ENCODE measurements at places on chromosomes 6 and 20.

DNA sequence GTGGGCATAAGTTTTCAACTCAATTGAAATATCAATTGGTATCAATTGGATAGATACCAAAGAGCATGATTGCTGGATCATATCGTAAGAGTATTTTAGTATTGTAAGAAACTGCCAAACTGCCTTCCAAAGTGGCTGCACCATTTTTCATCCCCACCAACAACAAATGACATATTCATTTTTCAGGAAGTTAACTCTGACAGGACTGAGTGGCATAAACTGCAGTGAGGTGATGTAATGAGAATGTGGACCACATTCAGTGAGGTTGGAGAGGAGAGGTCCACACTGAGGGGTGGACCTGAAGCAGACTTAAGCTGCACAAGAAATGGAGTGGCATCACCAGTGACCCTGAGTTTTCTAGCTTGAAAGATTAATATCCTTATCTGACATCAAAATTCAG lies 11.6 kb upstream of the CALHM6 start:
- DNase-seq: no peak

DNA sequence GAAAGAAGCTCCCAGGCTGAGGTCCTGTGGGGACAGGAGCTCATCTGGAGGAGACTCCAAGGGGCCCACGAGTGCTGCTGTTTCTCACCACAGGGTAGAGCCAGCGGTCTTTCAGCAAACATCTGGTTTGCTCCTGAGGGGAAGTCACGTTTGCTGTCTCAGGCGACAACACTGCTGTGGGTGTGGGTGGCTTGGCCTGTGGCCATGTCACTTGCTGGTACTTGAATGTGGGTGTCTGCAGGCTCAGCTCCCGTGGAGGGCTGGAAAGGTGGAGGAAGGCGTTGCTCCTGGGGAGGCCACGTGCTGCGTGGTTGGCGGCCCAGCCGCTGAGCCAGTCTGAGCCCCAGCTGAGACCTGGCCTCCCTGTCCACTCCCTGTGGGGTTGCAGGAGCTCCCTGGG lies 52.8 kb upstream of the MPC1 start:
- no peak for DNase-seq

DNA sequence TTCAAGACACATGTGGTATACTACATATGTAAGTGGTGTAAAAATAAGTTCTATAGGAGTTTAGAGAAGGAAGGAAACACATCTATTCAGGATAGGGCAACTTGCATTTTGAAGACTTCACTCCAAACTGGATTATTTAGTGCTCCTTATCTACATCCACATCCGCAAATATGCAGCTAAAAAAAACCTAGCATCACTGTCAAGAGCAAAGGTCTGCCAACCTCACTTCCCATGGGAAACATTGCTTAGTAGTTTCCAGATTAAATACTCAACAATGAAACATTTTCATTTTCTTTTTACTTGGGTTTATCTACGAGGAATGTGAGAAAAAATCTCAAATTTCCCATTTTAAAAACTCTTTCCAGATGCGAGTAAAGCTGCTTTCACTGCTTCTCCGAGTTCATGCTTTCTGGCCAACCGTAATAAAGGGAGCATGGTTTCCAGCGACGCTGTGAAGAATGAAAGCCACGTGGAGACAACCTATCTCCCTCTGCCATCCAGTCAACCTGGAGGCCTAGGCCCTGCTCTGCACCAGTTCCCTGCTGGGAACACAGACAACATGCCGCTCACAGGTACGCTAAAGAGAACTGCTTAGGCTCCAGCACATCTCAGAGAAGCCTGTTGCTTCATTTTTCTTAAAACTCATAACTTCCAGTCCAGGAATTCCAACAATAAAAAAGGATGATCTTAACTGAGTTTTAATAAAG lies 48.2 kb downstream of the RFX6 start:
- DNase-seq: no peak

DNA sequence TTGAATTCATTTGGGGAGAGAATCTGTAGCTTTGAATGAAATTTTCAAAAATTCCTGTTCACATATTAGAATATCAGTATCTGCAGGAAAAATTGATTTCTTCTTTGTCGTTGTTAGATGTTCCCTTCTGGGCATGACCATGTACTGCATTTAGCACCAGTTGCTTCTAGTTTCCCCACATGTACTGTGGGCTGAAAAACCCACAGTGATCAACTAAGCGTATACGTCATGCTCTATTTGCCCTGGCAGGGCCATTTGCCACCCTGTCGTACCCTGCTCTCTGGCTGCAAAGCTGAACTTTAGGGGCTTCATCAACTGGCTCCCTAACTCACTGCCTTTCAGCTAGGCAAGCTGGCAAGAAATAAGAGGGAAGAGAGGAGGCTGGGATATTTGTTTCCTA lies 340.7 kb upstream of the TSHZ2 start:
- DNase-seq: no peak

DNA sequence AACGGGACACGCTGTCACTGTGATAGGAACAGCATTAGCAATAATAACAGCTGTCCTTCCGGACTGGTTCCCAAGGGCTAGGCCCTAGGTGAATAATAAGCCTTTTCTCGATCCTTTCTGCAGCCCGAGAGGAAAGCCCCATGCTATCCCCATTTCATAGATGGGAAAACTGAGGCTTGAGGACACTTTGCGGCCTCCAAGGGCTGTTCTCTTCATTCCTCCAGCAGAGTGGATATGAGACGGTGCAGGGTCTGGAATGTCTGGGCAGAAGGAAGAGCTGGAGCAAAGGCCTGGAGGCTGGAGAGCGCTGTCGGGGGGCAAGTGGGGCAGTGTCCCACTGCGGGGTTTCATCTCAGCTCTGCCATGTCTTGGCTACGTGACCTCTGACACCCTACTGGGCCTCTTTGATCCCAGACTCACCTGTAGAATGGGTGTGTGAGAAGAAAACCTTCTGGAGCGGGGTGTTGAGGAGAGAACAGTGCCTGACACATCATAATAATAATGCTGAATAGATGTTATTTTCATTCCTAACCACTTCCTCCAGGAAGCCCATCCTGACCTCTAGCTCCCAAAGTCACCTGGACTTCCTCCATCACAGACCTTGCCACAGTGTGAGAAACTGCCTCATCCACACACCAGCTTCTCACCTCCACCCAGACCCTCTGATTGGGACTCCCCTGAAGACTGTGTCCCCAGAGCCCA lies 74.8 kb downstream of the CEBPB start:
- DNase-seq: no peak

DNA sequence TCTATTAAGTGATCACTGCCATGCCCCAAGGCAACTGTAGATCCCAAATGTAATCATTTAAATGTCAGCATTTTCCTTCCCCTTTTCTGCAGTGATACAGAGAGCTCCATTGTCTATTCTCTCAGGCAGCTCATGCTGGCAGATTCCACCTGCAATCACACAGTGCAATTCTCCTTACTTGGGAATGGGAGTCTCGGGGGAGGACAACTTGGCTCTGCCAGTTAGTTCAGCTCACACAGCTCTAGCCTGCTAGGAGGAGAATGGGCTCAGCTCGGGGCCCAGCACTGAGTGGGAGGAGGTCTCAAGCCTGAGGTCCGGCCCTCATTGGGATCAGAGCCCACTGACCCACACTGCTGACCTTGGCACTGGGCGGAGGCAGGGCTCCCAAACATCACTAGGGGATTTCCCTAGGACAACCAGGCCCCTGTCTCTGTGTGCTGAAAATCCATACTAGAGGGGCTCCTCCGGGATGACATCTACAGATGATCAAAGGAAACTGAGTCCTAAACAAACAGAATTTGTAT lies 109.2 kb upstream of the ASF1A start:
- DNase-seq: no peak

DNA sequence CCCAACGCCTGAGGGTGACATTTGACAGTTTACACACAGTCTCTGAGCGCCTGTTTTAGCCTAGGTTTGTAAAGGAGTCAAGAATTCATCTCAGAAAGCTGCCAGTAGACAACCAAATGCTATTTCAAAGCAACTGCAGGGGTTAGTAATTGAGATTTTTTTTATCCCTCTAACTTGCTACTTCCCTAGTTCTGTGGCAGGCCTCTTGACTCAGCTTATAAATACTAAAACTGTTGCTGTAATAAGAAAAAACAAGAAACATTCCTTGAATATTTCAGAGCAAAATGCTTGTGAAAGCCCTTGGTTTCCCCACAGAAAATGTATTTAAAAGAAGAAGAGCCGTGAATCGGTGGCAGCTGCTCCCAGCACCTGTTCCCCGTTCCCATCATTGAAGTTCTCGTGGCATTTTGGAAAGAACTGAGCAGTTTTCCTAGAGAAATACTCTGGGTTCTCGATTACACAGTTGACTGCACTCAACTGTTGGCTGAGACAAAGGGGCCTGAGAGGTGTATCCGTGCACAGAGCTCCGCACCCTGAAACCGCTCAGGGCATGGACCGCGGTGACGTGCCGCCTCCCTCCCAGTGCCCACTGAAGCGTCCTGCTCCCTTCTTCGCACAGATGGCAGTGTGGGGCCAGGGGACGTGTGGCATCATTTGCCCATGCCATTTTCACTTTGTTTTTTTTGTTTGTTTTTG lies 20.9 kb downstream of the DLL1 start:
- DNase-seq: no peak

GRCh38 chr6:77857421-77857820 lies 204.6 kb downstream of the MEI4 start:
- no peak for DNase-seq

DNA sequence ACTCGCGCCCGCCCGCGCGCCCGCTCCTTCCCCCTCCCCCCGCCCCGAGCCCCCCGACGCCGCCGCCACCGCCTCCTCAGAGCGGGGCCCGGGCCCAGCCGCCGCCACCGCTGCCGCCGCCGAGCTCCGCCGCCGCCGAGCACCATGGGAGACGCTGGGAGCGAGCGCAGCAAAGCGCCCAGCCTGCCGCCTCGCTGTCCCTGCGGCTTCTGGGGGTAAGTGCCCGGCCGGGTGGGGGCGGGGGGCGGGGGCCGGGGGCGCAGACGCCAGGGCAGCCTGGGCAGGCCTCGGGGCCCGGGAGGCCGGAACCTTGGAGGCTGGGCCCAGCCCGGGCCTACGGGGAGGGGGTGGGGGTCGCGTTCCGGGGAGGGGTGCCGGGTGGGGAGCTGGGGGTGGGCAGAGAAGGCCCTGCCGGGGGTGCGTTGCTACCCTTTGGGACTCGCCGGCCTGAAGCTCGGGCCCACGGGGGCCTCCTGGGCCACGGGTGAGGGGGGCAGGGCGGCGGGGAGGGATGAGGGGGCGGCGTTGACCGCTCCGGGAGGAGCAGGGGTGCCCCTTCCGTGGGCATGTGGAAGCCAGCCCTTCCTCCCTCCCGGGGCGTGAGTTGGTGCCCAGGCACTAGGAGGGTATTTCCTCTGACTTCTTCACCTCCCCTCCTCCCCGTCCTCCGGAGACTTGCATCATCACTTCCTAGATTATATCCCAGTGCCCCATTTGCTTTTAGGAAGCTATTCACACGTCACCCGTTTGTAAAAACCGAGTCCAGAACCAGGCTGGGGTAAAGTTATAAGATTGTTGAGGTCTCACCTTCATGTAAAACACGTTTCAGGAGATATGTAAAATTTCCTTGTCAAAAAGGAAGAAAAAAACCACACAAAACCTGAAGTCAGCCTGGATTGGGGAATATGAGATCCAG lies 533 bp downstream of the ZFAND3 start:
- DNase-seq: peak; percentile 8

DNA sequence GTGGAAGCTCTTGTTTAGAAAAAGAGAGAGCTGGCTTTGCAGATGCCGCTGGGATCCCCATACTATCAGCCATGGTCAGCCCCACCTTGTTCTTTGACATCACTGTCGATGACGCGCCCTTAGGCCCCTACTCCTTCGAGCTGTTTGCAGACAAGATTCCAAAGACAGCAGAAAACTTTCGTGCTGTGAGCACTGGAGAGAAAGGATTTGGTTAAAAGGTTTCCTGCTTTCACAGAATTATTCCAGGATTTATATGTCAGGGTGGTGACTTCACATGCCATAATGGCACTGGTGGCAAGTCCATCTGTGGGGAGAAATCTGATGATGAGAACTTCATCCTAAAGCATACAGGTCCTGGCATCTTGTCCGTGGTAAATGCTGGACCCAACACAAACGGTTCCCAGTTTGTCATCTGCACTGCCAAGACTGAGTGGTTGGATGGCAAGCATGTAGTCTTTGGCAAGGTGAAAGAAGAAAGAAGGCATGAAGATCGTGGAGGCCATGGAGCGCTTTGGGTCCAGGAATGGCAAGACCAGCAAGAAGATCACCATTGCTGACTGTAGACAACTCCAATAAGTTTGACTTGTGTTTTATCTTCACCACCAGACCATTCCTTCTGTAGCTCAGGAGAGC lies 2.4 kb upstream of the BLCAP start:
- no peak for DNase-seq

Data from stimulated activated CD8-positive, alpha-beta memory T cell treated with anti-CD3 and anti-CD28 coated beads, Interleukin-15, amount 100 ng/mL, for 4 hours (primary cell).